ENCODE measurements at places on chromosomes 4 and X.

- no peak for DNase-seq
These were observed 39.2 kb upstream of the USP9X start for GRCh38 chrX:41045960-41046567.

- no peak for DNase-seq
These were observed 50.2 kb downstream of the ING2 start for GRCh38 chr4:183554878-183555585.

DNA sequence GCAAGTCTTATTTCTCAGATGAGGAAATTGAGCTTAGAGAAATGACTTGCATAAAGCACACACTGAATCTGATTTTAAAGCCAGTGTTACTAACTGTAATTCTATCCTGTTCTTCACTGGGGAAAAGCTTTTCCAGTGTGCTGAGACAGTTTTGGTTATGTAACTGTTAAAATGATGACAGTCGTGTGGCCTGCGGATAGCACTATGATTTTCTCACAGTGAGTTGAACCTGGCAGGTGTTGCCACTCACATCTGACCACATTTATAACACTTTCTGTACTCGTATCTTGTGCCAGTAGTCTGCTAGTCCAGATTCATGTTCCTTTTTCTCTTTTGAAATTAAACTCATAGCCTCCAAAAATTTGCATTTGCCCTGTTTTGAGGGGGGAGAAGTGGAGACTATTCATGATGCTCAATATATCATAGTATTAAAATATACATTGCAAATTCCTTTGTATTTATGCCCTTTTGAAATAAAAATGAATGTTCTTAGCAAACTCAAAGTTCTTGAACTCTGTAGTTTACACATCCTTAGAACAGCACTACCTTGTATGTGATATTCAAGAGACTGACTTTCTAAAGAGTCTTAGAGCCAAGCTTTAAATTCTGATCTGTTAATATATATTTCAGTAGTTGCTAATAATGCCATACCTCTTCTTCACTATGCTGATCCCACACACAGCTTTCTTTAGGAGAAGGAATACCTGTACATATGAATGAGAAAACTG is 132.3 kb downstream of the PDLIM5 start:
- DNase-seq: no peak

- DNase-seq: no peak
These were observed 1240.0 kb upstream of the ADGRL3 start for GRCh38 chr4:59960143-59960542.

- DNase-seq: no peak
These were observed 1285.4 kb downstream of the PCDH18 start for GRCh38 chr4:136246876-136247275.

DNA sequence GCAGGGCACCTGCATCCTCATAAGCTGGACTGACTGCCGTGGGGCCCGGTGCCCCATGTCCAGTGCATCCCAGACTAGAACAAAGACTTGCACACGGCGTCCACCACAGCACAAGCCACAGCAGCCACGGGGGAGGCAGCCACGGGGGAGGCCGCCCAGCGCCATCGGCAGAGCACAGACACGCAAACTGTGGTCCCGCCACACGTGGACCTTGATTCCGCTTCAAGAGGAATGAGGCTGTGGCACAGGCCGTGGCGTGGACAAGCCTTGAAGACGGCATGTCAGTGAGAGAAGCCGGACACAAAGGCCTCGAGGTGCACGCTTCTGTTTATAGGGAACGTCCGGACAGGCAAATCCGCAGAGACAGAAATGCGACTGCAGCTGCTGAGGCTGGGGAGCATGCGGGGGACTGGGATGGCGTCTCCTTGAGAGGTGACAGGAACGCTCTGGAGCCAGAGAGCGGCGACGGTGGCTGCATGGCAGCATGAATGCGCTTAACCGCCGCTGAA is 10.1 kb upstream of the CPLX1 start:
- DNase-seq: no peak

DNA sequence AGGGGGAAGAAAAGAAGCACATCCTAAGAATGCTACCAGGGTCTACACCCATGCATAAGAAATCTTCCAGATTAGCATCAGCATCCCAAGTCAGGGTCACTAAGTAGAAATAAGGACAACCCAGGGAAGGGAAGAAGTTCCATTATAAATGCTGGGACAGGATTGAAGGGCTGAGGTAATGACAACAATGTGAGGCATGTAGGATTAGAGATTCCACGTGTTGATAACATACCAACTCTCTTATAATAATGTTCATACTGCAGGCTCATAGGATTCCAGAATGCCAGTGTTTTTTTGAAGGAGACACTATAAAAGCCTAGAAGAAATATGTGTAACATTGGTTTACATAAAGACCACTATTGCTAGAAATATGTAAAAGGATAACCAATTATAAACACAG is 201.2 kb downstream of the MID1IP1 start:
- DNase-seq: no peak

GRCh38 chrX:70527610-70528345 is 83.1 kb downstream of the DLG3 start:
- no peak for DNase-seq

GRCh38 chrX:19017271-19017670 is 33.4 kb upstream of the PHKA2 start:
- DNase-seq: no peak

- DNase-seq: no peak
These were observed 21.8 kb downstream of the FGD1 start for GRCh38 chrX:54473993-54474859.

- no peak for DNase-seq
These were observed 29.4 kb upstream of the OPHN1 start for GRCh38 chrX:68462653-68463052.

- DNase-seq: peak; percentile 73
These were observed 6.4 kb upstream of the ANTXR2 start for GRCh38 chr4:80079255-80079923.

DNA sequence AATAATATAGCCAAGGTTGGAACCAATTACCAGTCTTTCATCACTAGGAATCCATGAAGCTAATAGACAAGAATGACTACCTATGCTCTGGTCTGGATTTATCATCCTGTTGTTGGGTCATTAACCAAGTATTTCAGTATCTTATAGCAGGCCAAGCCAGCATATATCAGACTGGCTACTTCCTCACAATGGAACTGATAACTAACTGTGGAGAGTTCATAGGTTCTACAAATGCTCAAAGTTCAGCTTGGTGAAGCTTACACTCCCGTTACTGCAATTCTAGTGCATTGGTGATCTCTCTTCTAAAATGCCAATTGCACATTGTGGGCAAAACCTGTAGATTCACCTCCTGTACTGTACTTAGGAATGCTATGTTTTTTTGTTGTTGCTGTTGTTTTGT is 4.8 kb downstream of the TRPC5OS start:
- DNase-seq: no peak

DNA sequence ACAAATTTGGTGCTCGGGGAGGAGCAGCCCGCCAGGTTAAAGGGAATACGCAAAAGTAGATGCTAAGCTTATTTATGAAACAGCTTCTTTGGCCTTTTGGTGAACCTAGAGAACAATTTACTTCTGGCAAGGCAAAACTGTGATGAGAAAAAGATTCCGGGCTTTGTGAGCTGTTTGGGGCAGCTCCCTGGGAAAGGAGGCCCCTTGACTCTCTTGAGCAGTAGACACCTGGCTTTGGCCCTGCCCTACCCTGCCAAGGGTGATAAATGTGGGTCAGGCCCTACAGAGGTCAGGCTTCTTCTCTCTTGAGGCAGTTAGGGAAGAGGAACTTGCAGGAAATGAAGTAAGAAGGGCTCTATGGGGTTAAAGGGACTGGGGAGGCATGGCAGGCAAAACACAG is 509.6 kb downstream of the MID1IP1 start:
- no peak for DNase-seq

- no peak for DNase-seq
These were observed 2.3 kb downstream of the HNRNPD start for GRCh38 chr4:82371497-82371896.

GRCh38 chr4:114366368-114366767 is 232.2 kb upstream of the UGT8 start:
- DNase-seq: no peak

DNA sequence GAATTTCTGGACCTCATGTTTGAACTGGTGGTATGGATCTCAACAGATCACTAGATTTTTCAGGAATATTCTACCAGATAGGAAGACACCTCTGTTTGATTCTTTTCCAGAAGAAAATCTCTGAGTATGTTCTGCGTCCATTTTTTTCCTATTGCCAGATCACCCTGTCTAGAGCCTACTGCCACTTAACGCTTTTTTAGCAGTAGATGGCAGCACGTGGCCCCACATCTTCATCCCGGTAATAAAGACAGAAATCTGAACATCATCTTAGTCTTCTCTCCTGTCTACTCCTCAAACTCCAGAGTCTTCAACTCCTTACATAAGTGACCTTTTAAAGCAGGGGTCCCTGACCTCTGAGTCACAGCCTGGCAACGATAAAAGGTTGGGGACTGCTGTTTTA is 184.7 kb downstream of the TMA16 start:
- DNase-seq: no peak

DNA sequence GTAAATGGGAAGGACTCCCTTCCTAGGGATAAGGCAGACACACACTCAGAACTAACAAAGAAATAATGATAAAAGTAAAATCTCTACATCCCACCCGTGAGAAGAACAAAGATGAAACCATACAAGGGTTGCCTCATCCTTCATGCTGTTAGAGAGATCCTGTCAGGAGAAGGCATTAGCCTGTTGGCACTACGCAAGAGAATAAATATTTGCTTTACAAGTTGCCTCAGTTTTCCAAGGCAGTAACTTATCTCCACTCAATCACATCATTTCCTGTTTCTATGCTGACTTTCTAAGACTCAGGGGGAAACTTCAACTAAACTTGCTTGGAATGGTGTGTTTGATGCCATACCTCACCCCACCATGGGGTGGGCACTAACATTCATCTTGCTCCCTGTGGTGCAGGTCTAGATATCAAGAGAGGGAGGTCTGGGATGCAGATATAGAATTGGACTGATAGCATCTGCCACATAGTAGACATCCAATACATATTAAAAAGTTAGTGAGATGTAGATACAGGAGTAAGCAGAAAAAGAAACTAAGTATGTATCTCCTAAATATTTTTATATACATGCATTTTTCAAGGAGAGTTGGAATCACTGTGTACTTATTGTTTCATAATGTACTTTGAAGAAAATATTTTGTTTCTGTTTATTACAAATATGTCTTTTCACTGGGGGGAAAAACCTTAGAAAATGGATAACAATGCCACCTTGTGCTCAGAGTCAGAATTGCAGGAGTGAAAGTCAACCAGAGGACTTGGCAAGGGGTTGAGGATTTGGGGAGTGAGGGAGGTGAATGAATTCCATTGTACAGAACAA is 57.2 kb upstream of the BEX4 start:
- peak; percentile 24 for DNase-seq

DNA sequence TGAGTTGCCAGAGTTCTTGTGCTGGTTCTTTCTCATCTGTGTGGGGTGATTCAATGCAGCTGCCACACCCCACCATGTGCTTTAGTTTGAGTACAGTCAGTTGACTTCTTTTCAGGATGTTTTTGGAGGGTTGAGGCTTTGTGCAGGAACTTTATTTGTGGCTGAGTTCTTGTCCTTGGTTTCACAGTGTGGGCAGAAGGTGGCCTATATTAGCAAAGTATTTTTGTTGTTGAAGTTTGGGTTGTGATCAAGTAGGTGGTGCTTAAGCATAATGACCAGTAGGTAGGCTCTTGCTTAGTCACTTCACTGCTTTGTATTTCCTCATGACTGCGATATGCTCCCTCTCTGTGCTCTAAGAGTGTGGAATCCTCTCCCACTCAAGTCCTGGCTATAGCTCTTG is 80.3 kb downstream of the ARHGAP24 start:
- DNase-seq: no peak

DNA sequence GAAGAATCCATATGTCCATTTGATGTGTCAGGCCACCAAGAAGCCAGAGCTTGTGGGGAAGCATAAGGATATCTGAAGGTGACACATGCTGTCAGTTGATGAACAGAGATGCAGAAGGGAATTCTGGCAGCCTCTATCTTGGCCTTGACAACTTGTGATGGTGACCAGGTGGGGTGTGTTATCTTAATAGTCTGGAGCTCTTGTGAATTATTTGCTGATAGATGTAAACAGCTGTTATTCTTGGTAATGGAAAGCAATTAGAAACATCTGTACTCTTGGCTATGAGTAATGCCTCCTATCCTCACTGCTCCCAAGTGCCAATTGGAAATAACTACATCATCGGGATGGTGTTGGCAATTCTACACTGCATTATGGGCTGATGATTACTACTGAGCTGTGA is 51.9 kb downstream of the NAA11 start:
- DNase-seq: no peak

- DNase-seq: no peak
These were observed 39.7 kb downstream of the IRS4 start for GRCh38 chrX:108696690-108697089.

DNA sequence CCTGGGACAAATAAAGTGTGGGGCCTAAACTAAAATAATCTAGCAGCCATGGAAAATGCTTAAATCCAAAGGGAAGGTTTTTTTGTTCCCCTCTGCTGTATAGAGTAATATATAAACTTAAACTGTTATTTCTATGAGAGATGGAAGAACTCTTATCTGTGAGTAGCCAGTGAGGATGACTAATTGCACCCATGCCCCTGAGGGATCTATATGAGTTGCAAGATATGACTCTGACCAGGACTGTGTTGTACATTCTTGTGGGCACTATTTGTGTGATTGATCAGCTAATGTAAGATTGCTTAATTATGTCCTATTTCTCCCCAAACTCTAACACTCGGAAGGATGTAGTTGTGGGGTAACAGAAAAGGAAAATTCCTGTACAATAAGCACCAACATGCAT is 35.2 kb upstream of the AMBN start:
- no peak for DNase-seq

DNA sequence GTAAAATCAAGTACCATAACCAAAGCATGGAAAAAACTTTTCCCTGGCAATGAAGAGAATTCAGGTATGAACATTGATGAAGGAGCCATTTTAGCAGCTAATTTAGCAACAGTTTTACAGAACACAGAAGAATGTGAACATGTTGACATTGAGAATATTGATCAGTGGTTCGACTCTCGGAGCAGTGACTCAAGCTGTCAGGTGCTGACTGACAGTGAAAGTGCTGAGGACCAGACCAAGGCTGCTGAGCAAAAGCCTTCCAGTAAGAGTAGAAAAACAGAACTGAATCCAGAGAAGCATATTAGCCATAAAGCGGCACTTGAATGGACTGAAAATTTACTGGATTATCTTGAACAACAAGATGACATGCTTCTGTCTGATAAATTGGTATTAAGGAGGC is 2.8 kb downstream of the TIGD2 start:
- DNase-seq: no peak

GRCh38 chrX:151771726-151772125 is 37.2 kb downstream of the CNGA2 start:
- DNase-seq: no peak

DNA sequence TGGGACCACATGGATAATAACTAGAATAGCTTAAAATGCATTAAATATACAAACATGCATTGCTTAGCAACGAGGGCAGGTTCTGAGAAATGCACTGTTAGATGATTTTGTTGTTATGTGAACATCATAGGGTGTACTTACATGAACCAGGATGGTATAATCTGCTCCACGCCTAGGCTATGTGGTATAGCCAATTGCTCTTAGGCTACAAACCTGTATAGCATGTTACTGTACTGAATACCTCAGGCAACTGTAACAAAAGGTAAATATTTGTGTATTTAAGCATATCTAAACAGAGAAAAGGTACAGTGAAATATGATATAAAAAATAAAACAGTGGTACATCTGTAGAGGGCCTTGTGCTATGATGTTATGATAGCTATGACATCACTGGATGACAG is 169.2 kb upstream of the IL15 start:
- no peak for DNase-seq

GRCh38 chr4:154471526-154472331 is 19.9 kb downstream of the DCHS2 start:
- DNase-seq: no peak

GRCh38 chrX:46340696-46341095 is 204.5 kb downstream of the ZNF674 start:
- no peak for DNase-seq

Measured in AML-193 (cell line).